Placental pericyte (primary cell): ENCODE measurements at places on chromosomes 1 and 21. TPM values are rescaled to one million over a fixed set of nuclear protein-coding genes. Genes with fewer than 3 reads are reported as not detected.

The C1orf159 gene
- total RNA-seq, result 9.0 and 24.8 TPM in 2 replicates

The KCNE1 gene
- total RNA-seq, result 0.43 and 1.3 TPM in 2 replicates

The RYR2 gene
- total RNA-seq, result not detected in 2 replicates

The LRRC71 gene
- total RNA-seq, result 0.14 TPM in 1 of 2 replicates, not detected in the other

The CCDC30 gene
- 0.43 and 0.66 TPM in 2 replicates for total RNA-seq

The ARMH1 gene
- total RNA-seq, result 0.66 TPM in 1 of 2 replicates, not detected in the other

The MARK1 gene
- 0.43 and 0.66 TPM in 2 replicates for total RNA-seq
